NCI-H446 (cell line): ENCODE measurements at places on chromosomes 12 and 14.

- no peak for DNase-seq
Observed at GRCh38 chr12:23193552-23193951, 568.6 kb downstream of the ETNK1 start.

DNA sequence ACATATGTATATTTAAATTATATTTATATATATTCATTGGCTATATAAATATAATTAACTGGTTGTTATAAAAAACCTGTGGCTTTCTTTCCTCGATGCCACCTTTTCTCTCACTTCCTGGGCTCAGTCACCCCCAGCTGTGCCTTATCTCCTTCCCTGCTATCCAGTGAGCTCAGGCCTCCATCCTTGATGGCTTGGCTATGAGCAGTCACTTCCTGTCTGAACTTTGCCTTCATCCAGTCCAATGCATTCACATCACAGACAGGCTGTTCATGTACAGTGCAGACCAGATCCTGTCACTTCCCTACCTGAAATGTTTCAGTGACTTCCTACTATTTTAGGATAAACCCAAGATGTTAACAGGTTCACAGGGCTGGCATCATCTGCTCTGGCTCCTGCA, 115.3 kb upstream of the PRB2 start:
- no peak for DNase-seq

- no peak for DNase-seq
Observed at GRCh38 chr12:121934309-121934664, 15.9 kb downstream of the CFAP251 start.

DNA sequence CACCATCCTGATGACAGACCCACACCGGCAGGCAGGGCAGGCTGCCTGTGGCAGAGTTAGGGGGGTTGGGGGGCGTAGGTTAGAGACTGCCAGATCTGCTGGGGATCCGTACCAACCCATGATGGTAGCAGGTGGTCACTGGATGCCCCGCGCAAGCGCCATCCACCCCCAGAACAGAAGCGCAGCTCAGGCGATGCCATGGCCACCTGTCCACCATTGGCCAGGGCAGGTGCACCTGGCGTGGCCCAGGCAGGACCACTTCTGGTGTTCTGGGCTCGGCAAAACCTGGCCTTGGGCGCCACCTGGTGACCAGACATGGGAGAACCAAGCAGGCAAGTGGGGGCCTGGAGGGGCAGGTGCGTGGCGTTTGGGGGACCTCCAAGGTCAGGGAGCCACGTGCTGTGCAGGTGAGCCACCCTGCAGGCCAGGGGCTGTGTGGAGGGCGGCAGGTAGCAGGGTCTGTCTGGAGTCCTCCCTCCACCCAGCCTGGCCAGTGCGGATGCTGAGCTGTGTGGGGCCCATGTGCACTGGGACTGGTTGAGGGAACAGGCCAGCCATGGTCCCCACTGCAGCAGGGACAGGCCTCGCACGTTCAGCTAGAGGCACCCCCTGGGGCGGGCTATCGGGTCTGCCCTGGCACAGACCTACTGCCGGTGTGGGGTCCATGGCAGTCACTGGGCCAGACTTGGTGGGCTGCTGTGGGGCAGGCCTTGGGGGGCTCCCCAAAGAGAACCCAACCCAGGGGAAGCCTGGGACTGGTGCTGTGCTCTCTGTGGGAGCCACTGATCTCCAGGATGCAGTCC, 15.6 kb downstream of the BAG5 start:
- peak; percentile 67 for DNase-seq

- no peak for DNase-seq
Observed at GRCh38 chr12:92185052-92185451, 39.4 kb upstream of the BTG1 start.
